Melanocyte of skin (primary cell): ENCODE measurements at places on chromosomes 13 and 19. TPM values are rescaled to one million over a fixed set of nuclear protein-coding genes. Genes with fewer than 3 reads are reported as not detected.

Gene TNFSF13B
- total RNA-seq: 10.3 and 25.6 TPM in 2 replicates

Gene SELENOV
- total RNA-seq: not detected in 2 replicates

Gene FXYD3
- total RNA-seq: 1.0 and 12.0 TPM in 2 replicates

Gene FLT3
- not detected in 2 replicates for total RNA-seq
